ENCODE measurements at places on chromosomes 12 and 14.

- peak; percentile 79 for DNase-seq
Measured at GRCh38 chr12:5587711-5588121, 155.8 kb downstream of the NTF3 start.

DNA sequence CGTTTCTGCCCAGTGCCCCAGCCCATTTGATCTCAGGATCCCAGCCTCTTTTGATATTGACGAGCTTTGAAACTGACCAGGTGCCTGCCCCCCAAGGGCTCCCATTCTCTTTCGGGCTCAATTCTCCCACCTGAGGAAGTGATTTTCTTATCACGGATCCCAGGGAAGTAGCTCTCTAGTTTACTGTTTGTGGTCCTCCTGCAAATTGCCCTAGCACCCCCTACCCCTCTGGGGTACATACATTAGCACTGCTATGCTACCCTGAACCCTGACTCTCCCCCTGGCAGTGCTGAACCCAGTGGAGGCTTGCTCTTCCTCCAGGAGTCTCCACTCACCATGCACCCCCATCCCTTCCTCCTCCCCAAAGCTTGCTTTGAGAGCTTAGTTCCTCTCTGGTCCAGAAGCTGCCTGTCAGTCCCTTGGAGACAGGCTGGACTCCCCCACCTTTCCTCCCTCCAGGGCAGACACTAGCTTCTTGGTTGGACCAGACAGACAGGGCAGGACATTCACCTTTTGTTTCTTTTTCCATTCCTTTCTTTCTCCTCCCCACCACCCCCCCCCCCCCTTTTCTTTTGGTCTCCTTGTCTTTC lies 4.4 kb upstream of the TBX3 start:
- DNase-seq, result no peak

GRCh38 chr14:93527203-93527607 lies 96.5 kb downstream of the UNC79 start:
- no peak for DNase-seq

DNA sequence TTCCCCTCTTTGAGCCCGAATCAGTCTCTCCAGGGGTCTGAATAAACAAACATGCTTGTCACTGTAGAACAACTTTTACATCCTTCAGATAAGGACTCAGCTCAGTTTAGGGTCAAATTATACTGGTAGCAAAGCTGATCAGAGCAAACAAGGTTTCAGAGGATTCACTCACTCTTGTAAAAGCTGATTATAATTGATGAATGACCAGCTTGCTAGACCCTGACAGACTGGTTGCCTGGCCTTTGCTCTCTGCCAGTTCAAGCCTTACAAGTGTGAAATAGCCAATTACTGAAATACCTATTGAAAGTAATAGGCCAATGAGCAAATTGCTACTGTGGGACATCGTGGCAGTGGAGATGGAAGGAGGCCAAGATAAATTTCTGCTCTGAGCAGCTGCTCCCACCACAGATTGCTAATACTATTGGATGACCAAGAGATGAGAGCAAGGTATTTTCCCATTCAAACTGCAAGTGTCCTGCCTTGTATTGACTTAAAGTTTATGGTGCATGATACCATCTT lies 177.6 kb downstream of the PDZRN4 start:
- no peak for DNase-seq

DNA sequence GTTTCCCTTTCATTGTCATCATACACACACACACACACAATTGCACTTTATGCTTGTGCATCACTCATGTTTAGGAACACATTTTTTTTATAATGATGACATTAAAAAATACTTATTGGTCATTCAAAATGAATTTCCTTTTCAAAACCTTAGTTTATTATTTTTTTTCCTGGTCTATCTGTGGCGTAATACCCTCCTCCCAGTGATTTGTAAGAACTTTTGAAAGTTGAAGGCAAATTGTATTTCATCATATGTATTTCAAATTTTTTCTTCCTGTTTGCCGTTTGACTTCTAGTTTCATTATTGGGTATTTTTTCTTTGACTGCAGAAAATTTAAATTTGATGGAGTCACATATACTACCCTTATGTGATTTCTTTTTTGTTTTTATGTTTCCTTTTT lies 2.5 kb upstream of the LRRK2 start:
- no peak for DNase-seq

DNA sequence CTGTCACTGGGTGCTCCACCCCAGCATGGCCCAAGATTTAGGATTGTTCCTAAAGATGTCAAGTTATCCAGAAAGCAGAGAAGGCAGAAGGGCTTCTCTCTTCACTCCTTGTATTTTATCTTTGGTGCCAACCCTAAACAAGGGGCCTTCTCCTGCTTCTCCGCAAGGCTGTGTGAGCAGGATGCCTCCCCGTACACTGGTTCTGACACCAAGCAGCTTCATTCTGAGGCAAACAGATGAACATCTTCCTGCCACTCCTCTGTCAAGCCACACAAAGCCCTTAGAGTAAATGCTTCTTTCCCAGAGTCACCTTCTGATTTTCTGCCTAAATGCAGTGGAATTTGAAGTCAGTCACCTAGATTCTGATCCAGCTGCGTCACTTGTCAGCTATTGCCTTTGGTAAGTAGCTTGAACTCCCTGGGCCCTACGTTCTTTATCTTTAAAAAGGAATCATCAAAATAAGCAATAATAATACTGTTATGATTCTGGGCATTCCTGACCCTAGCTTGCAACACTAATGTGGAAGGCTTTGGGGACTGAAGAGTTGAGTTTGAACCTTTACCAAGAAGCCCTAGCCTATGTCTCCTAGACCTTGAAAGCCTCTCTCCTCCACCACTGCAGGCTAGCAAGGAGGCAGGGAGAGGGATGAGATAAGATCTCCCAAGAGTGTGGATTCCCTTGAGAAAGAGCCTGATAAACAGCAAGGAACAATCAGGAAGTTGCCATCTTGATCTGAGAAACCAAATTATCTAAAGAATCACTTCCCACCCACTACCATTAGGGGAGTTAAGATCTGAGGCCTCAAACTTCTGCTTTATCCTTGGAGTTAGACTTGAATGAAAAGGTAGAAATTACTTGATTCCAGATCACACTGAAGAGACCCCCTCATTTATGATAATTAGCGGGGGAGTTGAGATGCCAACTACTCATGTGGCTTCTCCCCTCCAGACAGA lies 5.7 kb downstream of the KRT73 start:
- no peak for DNase-seq

GRCh38 chr12:91866566-91866965 lies 279.1 kb downstream of the BTG1 start:
- no peak for DNase-seq

GRCh38 chr12:123829561-123829960 lies 67.5 kb downstream of the DNAH10 start:
- no peak for DNase-seq

DNA sequence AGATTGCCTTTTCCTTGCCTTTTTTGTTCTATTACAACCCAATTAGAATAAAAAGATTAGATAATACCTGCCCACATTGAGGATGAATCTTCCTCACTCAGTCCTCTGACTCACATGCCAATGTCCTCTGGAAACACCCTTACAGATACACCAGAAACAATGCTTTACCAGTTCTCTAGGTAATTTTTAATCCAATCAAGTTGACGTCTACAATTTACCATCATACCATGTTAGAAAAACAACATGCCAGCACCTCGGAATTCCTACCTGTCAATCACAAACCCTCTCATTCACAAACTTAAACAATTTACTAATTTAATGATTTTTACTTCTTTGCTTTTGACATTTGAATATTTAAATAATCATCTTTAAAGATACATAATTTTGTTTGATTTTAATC lies 953.8 kb downstream of the TRHDE start:
- no peak for DNase-seq

GRCh38 chr14:73663548-73664212 lies 18.9 kb downstream of the DNAL1 start:
- DNase-seq, result no peak

- DNase-seq, result peak; percentile 31
Measured at GRCh38 chr14:82642425-82642824, 1108.8 kb upstream of the SEL1L start.

DNA sequence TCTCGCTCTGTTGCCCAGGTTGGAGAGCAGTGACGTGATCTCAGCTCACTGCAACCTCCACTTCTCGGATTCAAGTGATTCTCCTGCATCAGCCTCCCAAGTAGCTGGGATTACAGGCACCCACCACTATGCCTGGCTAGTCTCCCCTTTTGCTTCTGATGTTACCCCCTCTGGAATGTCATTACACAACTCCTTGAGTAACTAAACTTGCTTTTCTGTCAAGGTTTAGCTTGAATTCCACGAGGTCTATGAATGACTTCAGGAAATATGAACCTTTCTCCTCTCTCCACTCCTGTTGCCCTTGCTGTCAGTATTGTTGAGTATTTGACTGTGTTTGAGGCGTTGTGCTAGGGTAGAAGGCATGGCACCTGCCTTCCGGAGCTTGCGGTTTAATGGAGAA lies 16.8 kb upstream of the RTRAF start:
- DNase-seq, result no peak

GRCh38 chr12:29147731-29148595 lies 1.1 kb upstream of the FAR2 start:
- DNase-seq, result no peak

DNA sequence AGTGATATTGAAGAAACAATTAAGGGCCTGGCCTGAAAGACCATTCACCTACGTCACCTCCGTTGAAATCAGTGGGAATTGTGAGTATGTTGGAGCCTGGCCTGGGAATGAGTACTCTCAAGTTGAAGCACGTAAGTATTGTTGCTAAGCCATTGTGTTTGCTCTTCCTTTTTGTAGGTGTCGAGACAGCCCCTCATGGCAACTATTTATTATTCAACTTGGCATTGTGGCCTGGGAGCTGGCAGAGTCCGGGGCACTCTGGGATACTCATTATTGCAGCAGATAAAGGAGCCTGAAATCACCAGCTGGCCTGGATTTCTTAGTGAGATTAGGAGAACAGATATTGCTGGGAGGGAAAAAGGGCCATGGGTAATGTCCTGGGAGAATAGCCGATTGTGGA lies 147.4 kb downstream of the C12orf75 start:
- no peak for DNase-seq

DNA sequence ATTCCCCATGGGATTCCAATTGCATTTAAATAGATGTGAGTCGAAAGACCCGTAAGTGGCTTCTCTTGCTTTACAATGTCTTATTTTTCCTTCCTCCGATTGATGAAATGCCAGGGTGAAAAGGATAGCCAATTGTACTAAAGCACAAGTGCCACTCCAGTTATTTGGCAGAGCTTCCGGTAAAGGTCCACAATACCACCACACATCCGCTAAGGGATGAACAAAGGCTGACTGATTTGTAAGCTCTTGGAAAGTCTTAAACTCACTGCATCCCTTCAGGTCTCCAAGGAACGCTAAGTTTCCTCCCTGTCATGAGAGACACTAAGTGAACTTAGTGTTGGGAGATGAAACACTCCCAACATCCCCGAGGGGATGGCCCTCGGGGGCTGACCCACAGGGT lies 21.2 kb upstream of the RNASE1 start:
- no peak for DNase-seq

DNA sequence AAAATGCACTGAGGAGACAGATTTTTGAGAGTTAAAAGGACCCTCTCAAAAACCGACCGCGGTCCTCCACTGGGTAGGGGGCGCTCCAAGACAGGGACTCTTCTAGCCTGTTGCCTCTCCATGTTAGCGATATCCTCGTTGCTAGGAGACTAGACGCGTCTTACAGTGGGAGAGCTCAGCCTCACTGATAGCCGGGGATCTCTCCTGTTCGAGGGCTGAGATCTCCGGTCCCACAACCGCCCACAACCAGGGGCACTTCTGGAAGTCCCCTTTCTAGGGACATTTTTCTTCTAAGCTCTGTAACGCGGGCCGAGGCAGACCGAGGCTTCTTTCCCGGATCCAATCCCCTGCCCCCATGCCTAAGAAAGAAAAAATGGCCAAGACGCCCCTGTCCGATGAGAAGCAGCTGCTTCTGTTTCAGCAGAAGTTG lies 21.3 kb downstream of the FKBP11 start:
- peak; percentile 91 for DNase-seq

GRCh38 chr14:65336191-65336591 lies 76.3 kb upstream of the FUT8 start:
- no peak for DNase-seq

DNA sequence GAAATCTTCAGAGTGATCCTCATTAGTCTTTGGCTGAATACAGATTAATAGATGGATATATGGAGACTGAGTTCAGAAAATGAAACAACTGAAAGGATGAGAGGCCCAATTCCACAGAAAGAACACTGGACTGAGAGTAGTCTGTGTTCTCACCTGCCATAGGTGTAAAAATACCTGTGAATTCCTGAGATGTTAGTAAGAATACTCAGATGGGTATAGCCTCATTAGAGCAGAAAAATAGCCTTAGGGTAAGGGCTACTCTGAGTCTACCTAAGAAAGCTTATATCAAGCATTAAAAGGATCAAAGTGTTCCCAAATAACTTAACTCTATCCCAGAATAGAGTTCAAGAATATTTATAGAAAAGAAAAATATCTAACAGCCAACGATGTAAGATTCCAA lies 1510.3 kb upstream of the SEL1L start:
- DNase-seq, result no peak

GRCh38 chr12:71846322-71846940 lies 6.9 kb downstream of the TBC1D15 start:
- peak; percentile 41 for DNase-seq

- no peak for DNase-seq
Measured at GRCh38 chr12:2299206-2299605, 246.4 kb downstream of the CACNA1C start.

DNA sequence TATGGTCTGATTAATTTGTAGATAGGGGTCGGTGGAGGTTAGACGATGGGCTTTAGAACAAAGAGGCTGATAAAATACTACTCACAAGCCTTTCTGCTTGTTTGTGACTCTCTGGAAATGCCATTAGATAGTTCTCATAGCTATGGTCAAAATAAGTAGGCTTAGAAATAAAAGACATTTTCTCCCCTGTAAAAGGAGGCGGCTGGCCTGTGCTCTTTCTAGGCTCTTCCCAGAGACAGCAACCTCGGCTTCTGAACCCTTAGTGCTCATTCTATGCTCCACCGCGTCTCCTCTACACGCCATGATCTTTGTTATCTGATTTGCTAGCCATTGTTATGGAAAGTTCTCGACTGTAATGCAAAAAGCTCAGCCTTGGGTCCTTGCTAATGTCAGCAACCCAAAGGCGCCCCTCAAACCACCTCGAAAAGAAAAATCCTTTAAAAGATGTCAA lies 64.5 kb downstream of the CRADD start:
- peak; percentile 72 for DNase-seq

- DNase-seq, result no peak
Measured at GRCh38 chr12:96571101-96571862, 81.9 kb downstream of the CFAP54 start.

DNA sequence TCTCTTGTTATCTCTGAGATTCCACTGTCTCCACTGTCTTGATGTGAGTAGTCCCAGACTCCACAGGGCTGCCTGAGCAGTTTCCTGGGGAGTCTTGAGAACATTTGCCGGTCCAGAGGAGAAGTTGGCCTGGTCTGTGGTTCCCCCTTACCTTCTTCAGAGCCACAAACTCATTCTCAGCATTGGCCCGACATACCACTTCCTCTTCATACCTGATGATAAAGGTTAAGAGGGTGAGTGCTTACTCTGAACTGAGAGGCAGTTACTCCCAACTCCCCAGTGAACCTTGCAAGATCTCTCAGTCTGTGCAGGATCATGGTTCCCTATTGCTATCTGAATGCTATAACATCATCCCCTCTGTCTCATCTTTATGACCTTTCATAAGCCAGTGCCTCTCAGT lies 2.6 kb downstream of the KRT84 start:
- DNase-seq, result no peak
